Stimulated activated CD8-positive, alpha-beta memory T cell treated with anti-CD3 and anti-CD28 coated beads, Interleukin-7, amount 100 ng/mL, for 1 hour (primary cell): ENCODE measurements at places on chromosomes 2 and 18.

DNA sequence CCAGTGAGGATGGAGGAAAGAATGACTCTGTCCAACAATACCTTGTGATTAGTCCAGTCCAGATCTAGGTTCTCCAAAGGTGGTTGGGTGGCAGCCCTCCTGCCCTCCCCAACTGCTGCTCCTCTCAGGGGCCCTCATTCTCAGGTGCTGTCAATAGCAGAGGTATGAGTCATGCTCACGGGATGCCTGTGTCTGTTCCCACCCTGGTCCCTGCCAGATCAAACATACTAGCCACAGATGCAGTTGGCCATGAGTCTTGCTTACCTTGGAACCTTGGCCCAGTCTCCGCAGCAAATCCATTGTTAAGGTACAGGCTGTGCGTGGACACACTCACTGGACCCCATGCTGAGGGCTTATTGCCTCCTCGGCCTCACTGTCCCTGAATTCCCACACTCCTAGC, 24.9 kb upstream of the RPIA start:
- no peak for DNase-seq

DNA sequence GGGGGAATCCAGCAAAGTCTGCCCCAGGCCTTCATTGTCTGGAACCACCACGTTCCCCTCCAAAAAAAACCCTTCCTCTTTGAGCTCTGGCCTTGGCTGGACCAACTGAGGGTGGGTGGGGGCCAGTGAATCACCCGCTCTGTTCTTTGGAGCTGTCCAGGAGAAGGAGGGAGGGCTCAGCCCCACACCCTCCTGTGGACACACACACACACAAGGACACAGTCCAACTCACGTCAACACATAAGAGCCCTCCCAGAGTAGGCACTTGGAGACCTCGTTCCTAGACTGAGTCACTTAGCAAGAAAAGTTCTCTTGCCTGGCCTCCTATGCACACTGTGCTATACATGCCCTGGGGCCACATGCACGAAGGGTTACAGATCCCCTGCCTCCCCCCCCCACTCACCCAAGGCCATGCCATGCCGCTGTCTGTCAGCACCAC, 1.2 kb upstream of the TNS1 start:
- DNase-seq, result no peak

DNA sequence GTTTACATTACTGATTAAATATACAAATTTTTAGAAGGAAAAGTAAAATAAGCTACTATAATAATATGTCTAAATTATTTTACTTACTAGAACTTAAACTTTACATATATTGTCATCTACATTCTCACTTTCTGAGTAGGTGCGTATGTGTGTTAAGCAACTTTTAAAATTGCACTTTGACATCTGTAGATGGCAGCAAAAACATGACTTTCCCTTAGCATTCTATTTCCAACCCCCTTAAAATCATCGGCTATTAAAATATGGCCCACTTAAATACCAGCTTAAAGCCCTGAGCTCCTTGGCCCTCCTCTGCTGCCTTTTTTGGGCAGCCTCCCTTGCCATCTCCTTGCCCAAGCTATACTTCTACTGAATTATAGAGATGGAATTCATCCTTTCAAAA, 78.0 kb downstream of the UPP2 start:
- no peak for DNase-seq

DNA sequence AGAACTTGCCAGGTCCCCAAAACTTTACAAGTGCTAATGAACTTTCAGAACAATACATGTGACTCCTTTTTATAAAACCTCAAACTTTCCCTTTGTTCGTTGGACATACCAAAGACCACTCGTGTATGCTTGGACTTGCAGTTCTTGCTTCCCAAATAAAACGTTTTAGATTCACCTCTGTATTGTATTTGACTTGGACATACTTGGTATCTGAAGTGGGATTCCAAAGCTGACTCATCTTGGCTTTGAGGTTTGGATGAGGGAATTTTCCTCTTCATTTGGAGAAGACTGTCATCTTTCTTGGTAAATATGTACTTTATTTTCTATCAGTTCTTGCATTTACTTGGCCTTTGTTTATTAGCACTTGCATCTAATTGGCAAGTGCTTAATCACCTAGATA, 8.0 kb upstream of the CYB5A start:
- DNase-seq, result no peak

- no peak for DNase-seq
Observed at GRCh38 chr2:198368089-198368488, 563.7 kb downstream of the PLCL1 start.

- no peak for DNase-seq
Observed at GRCh38 chr2:233213011-233213410, 38.5 kb upstream of the ATG16L1 start.

GRCh38 chr2:96181529-96181928, 27.1 kb downstream of the STARD7 start:
- no peak for DNase-seq

- no peak for DNase-seq
Observed at GRCh38 chr2:176261136-176261535, 8.1 kb upstream of the MTX2 start.

- DNase-seq, result no peak
Observed at GRCh38 chr2:161122772-161123530, 37.3 kb upstream of the TANK start.

GRCh38 chr2:129374452-129374851, 605.0 kb upstream of the RAB6C start:
- no peak for DNase-seq

GRCh38 chr2:189585226-189585756, 4.7 kb upstream of the SLC40A1 start:
- DNase-seq, result no peak

GRCh38 chr18:40930211-40930882, 1024.7 kb upstream of the PIK3C3 start:
- DNase-seq, result no peak

- DNase-seq, result no peak
Observed at GRCh38 chr2:42864641-42865280, 72.4 kb upstream of the HAAO start.

DNA sequence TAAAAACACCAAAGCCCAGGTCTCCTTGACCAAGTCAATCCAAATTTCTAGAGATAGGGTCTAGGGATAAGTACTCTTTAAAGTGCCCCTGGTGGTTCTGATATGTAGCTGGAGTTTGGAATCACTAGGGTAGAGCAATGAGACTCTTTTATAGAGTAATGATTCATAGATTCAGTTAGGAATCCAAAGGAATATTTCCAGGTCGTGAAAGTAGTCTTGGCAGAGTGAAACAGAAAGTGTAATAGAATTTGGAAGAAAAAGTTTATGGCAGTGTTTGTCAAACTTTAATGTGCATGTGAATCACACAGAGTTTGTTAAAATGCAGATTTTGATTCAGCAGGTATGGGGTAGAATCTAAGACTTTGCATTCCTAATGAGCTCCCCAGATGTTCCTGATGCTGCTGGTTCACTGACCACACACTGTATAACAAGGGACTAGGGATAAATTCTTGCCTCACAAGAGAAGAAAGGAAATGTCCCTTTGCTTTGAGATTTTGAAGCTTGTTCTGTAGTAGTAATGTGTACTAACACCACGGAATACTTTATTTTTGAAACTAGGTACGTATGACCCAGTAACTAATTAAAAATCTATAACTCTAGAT, 1.8 kb downstream of the UPP2 start:
- DNase-seq, result no peak

DNA sequence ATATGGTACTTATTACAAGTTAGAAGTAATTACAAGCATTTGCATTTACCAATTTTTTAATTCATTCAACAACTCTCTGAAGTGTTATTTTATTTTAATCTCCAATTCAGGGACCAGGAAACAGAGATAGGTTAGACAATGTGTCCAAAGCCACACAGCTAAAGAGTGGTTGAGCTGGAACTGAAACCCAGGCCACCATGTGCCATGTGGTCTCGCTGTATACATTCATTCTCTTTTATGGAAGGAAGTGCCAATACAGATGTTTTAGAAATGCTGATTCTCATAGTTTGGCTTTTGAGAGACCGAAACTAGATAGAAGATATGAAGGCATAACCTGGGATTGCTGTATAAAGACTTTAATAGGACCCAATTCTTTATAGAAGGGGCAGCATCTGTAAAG, 684.6 kb upstream of the ID2 start:
- no peak for DNase-seq

DNA sequence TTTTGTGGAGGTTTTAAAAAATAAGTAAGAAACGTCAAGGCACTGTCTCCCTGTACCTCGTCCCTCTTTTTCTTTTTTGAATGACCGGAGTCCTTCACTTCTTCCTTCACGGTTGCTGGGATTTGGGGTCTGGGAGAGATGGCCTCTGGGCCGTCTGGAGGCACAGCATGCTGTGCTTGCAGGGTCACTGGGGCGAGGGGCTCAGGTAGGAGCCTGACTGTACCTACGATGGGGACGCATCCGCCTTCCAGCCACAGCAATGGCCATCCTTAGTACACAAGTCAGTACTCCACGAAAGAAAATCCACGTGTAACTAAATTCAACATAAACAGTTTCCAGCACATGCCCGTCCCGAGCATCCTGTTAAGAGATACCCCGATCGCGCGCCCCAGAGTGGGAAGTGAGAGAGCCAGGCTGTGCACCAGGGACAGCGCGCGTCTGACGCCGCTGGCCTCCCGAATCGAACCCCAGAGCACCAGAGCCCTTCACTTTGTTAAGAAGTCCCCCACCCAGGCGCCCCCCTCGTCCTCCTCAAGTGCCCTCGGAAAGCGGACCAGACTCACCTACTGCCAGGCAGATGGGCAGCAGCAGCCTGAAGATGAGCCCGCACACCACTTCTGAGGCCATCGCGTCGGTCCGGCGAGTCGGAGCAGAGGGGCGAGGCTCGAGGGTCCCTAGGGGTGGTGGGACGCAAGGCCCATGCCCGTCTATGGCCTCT, 1.2 kb downstream of the PIEZO2 start:
- no peak for DNase-seq

GRCh38 chr18:41873730-41874129, 81.3 kb upstream of the PIK3C3 start:
- DNase-seq, result no peak
